ENCODE measurements at places on chromosomes 12 and 14.

GRCh38 chr12:29562110-29562804 lies 64.8 kb upstream of the OVCH1 start:
- DNase-seq = no peak

GRCh38 chr14:68312884-68313610 lies 479.8 kb downstream of the ZFP36L1 start:
- no peak for DNase-seq

DNA sequence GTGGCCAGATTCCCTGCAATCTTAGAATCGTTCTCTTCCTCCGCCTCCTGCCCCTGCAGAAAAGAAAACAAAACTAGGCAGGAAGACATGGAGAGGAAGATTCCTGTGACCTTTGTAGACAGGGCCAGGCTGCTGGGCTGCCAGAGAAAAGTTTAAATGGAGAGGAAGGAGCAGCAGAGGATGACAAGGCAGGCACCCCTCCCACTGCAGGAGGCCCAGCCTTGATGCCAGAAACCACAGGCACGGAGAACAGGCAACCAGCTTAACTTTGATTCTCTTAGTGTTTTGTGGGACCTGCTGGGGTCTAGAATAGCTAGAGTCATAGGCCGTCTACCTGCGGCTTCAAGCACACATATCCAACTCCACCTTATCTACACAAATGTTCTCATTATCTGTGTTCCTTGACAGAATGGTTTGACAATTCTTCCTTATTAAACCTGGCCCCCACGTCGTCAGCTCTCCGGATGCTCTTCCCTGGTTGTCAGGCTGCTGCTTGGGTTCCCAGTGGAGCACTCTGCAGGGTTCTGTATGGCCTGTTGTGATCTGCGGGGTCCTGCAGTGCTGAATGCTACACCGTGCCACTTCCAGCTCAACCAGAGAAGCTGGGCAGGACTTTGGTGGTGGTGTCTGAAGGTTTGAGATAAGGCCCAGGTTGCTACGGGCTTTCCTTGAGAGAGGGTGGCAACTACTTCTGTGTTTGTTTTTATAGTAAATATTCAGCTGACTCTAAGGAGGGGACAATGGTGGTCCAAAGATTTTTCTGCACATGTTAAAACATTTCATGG lies 609.5 kb downstream of the AACS start:
- DNase-seq = no peak

DNA sequence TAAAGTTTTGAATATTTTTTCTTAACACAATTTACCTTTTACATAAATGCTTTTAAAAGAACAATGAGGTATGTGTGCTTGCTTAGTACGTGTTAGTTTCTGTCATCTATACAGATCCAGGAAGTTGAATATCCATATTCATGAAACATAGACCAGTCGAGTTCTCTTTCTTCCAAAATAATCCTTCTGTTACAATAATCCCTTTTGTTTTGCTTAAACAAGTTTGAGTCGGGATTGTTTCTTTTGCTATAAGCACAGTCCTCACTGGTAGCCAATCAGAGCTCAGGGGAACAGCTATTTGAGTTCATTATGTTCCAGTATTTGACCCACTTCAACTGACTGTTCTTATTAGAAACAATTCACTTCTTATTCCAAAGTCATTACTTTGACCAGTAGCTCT lies 214.7 kb upstream of the FLRT2 start:
- no peak for DNase-seq

DNA sequence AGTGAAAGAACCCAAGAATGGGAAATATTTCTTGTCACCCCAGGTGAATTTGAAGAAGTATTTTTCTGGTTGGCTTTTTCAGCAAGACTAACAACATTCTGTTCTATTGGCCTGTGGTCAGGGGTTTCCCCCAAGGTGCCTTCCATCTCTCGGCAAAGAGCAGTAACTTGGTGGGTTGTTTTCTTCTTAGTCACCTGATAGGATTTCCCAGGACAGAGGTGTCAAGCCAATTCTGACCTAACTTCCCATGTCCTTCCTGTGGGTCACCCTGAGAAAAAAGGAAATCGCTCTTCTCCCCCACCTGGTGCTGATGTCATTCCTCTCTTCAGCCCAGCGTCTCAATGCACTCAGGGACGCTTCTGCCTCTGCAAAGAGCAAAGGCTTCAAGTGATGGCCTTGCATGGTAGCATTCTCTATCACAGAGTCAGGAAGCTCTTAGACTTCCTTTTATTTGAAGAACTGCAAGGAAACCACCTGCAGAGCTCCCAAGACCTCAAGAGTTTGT lies 16.1 kb upstream of the IFNG start:
- no peak for DNase-seq

DNA sequence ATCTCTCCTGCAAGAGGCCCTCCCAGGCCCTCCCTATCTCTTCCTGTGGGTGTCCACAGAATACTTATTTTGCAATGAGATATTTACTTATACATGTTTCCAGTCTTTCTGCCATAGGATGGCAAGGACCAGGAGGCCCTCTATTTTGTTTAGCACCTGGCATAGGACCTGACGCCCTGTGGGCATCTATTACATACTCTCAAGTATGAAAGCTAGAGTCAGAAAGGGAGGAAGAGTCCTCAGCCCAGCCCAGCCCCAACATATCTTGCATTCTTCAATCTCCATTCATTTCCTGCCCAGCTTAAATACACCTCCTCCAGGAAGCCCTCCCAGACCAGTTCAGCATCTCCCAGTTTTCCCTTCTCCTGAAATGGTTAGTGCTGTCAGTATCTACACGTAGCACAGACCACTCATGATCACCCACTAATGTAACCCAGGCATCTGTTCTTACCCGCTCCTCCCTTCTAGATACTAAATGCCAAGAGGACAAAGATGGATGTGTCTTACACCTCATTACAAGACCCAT lies 7.4 kb downstream of the FOXN4 start:
- DNase-seq = no peak

DNA sequence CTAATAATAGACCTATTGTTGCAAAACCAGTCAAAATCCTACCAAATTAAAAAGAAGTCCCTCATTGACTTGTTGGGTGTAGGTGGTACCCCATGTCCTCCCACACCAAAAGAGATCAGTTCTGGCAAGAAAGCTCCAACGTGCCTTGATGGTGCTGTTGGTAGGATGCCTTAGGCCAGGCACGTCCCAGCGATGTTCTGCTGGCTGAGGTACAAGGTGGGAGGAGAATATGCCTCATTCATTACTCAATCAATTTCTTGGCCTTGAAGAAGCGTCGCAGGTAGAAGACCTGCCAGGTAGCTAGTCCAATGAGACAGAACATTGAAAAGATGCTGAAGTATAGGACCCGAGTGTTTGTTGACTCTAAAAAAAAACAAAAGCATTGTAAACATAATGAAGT lies 7.8 kb upstream of the NEK9 start:
- DNase-seq = no peak

DNA sequence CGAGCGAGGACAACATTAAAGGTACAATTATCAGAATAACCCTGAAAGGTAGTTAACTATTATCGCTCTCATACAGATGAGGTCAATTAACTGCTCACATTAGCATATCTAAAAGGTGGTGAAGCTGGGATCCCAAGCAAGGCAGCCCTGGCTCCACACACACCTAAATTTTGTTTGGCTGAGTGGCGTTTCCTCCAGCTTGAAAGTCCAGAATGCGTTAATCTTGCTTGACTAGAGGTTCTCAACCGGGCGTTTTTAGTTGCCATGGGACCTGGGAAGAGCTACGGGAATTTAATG lies 531 bp downstream of the DLGAP5 start:
- no peak for DNase-seq

GRCh38 chr12:109715310-109716091 lies 1.9 kb downstream of the FAM222A start:
- DNase-seq = no peak

- DNase-seq = no peak
Measured at GRCh38 chr14:101695659-101696058, 65.8 kb upstream of the PPP2R5C start.

- no peak for DNase-seq
Measured at GRCh38 chr14:59221568-59221967, 33.1 kb downstream of the DAAM1 start.

DNA sequence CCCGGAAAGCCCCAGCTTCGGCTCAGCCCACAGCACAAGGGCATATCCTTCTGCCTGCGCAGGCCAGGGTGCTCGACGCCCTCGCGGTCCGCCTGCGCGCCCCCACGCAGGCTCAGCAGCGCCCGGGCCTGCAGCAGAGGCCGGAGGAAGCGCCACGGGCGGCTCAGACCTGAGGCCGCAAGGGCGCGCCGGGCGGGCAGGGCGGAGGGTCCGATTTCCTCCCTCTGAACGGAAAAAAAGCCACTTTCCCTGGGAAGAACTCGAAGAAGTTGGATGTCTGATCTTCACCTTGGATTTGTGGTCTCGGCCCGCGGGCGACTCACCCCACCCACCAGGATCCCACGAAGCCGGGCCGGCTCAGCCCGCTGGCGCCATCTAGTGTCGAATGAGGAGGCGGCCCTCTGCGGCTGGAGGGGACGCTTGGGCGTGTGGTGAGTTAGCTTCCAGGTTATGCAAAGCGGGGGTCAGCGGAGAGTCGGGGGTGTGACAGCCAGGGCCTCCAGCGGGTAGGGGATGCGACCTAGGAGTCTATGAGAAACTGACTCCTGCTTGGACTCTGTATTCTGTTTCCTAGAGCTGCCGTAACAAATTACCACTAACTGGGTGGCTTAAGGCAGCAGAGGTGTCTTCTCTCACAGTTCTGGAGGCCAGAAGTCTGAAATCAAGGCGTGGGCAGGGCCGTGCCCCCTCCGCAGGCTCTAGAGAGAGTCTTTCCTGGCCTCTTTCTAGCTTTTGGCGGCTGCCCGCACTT lies 40.0 kb upstream of the SRSF5 start:
- DNase-seq = peak; percentile 55

DNA sequence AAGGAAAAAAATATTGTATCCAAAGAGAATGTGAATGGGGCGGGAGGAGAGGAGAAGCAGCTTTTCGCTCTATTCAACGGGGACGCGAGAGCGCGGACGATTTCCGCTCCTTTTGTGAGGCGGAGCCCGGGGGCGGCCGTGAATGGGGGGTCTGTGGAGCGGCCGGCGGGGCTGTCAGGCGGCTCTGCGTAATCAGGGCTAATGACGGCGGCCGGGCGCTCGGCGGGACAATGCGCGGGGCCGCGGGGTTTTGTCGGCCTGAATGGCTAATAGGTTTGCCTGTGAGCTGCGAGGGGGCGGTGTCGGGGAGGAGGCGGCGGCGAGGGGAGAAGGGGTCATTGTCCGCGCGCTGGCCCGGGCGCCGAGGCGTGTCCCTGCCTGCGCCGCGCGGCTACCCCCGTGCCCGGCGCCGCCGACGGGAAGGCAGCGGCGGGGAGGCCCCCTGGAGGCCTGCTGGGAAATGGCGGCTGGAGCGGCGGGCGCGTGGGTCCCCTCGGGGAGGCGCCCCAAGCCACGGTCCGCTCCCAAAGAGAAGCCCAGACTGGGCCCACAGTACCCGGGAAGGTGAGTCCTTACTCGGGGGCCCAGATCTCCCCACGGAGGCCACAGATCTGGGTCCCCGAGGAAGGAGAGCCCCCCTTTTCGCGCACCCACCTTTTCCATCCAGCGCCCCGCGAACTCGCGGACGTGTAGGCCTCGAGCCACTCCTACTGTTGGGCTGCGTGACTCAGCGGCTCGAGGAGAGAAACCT lies 6.0 kb downstream of the SIX6 start:
- DNase-seq = no peak

GRCh38 chr14:91409928-91410718 lies 7.5 kb downstream of the CCDC88C start:
- no peak for DNase-seq

- no peak for DNase-seq
Measured at GRCh38 chr12:56253091-56253490, 5.1 kb downstream of the ANKRD52 start.

GRCh38 chr14:36767603-36768281 lies 106.1 kb downstream of the PAX9 start:
- DNase-seq = peak; percentile 19

DNA sequence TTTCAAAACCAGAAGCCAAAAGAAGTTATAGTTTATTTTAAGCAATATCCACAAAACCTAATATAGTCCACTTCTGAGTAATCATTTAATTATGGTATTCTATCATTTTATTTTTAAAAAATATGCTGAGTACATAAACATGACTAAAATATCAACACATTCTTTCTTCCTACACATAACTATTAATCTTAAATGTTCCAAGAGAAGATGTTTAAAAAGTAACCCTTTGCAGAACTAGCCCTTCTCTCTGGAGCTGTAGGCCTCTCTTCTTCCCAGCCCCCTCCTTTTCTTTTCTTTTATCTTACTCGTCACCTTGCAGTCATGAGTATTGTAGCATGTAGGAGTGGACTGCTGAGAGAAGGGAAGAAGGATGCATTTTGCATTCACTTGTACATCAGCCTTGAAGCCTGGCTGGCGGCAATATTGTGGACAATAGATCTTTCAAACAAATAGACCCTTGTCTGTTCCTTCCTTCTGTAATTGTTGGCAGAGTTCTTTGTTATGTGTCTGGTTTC lies 941.9 kb downstream of the NRXN3 start:
- no peak for DNase-seq

DNA sequence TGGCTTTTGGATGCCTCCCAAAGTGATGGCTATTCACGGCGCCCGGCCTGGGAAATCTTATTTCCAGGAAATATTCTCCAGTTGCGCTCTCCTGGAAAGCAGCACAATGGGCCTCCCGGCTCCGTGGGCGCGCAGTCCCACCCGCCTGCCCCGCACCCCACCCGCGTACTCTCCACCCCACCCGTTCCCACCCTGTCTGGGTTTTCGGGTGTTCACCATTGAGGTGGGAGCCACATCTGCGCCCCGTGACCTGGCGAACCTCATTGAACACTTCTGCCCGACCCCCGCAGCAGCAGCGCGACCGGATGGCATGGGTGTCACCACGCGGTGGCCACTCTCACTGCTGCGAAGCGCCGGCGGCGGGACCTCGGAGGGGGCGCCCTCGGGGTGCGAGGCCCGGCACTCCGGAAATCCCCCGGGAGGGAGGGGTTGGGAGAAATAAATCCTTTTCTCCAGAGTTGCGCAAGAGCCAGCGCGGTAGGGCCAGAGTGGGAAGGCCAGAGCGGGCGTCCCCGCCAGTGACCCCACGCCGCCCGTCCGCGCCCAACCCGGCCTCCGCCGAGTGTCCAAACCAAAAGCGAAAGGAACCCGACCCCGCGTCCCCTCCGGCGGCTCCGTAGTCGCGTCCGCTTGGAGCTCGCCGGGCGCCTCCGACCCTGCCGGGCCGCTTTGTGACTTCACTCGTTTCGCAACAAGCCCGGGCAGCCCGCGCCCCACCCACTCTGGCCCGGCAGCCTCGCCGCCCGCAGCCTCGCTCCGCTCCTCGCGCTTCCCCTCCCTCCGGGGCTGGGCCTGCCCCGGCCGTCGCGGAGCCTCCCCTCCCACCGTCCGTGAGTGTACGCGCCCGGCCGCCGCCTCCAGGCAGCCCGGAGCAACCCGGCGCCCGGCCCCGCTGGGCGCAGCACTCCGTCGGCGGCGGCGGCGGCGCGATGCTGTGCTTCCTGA lies at the start of gene DRAM1:
DRAM1 (plus strand) TSS at position 720 of the 945 bp plus-strand sequence; CDS start at position 930, 210 bp downstream.
- DNase-seq = peak; percentile 82

All from SW480 (cell line).